Stimulated activated CD4-positive, alpha-beta T cell treated with anti-CD3 and anti-CD28 coated beads, TNF-alpha, amount 100 ng/mL, for 48 hours (primary cell): ENCODE measurements at places on chromosomes 16 and 17.

DNA sequence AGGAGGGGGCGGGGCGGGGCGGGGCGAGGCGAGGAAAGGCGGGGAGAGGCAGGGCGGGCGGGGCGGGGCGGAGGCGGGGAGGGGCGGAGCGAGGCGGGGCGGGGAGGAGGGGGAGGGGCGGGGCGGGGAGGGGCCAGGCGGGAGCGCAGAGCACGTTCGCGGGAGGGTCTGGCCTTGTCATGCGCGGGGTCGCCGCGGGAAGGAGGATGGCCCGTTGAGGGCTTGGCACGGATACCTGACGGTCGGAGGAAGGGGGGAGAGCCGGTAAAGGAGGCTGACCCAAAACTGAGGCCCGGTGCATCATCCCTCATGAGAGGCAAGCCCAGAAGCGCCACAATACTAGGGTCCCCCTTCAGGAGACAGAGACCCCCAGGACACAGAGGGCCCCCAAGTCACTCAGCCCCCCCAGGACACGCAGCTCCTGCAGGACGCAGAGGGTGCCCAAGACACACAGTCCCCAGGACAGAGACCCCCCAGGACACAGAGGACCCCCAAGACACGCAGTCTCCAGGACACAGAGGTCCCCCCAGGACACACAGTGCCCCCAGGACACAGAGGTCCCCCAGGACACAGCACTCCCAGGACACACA, 593 bp upstream of the WDR45B start:
- peak; percentile 8 for DNase-seq

DNA sequence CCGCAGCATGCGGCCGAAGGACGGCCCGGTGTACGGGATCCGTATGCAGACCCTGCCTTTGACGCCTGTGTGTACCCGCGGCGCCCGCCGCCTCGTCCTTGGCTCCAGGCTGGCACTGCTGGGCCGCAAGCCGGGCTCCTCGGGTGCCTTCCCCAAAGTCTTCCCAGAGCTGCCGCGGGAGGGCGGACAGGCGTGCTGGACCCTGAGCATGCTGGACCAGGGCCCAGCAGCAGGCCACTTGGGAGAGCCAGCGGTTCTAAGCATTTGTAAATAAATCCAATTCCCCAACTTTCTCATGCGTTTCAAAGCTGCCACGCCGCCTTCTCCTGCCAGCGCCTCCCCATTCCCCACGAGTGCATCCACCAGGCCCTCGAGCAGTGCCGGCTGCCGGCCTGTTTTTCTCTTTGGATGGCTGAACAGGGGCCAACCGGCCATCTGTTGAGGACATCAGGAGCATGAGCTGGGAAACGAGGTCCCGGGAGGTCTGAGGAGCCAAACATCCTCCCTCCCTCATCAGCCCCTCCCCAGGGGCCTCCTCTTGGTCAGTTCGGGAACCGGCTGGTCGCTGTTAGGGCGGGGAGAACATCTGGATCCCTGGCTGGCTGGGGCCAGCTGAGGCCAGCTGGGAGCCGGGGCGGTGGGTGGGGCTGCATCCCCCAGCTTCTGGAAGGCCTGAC, 20.5 kb upstream of the PABPN1L start:
- no peak for DNase-seq

DNA sequence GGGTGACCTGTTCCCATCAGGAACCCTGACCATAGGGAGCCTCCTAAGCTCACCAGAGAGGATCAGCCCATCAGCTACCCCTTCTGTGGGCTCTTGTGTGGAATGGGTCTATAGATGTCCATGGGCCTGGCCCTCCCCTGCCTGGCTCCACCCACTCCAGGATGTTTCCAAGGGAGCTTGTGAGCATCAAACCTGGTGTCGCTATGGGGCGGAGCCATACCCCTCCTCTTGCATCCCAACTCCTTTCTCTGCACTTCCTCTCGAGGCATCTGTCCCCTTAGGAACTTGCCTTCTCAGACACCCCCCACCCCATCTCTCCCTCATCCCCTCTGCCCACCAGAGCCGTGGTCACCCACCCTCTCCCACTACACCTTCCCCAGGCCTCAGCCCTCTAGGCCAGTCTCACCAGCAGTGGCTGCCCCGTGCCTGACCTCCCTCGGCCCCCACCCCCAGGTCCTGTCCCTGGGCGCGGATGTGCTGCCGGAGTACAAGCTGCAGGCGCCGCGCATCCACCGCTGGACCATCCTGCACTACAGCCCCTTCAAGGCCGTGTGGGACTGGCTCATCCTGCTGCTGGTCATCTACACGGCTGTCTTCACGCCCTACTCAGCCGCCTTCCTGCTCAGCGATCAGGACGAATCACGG, 10.4 kb downstream of the KCNH6 start:
- DNase-seq: no peak

- no peak for DNase-seq
Observed at GRCh38 chr17:47310186-47310733, 13.5 kb upstream of the EFCAB13 start.

DNA sequence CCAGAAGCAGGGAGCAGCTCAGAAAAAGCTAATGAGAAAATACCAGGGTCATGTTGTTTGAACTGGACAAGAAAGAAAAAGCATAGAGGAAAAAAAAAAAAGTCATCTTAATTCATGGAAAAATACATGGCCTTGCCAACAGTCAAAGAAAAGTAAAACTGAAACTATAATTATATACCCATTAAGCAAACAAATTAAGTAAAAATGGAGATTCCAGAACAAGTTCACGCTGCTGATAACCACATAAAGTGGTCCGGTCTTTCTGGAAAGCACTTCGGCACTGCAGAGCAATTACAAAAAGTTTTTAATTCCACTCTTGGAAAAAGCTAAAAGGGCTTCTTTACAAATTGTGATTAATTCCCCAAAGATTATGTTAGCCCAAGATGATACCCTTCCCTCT, 12.4 kb upstream of the P2RX5 start:
- no peak for DNase-seq

- no peak for DNase-seq
Observed at GRCh38 chr17:869086-869485, 86.9 kb downstream of the MRM3 start.

GRCh38 chr17:46758614-46759013, 59.9 kb downstream of the WNT3 start:
- no peak for DNase-seq

GRCh38 chr16:9159839-9160550, 68.6 kb downstream of the HAPSTR1 start:
- peak; percentile 25 for DNase-seq

DNA sequence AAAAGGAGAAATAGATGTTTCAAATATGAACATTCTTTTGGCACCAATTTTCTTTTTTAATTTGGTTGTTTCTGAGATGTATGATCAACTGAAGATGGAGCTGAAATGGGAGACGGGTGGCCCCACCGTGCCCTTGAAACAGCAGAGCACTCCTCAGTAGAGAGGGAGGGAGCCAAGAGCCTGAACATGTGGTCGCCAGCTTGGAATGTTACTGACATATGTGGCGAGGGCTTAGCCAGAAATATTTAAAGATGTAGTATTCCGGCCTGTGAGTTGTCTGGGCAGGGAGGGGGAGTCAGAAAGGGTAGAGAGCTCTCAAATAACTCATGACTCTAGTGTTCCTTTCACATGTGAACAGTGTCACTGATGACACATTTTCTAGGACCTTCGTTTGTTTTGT, 13.3 kb upstream of the MRC2 start:
- DNase-seq: no peak

GRCh38 chr16:10940501-10941079, 1.7 kb downstream of the DEXI start:
- no peak for DNase-seq

DNA sequence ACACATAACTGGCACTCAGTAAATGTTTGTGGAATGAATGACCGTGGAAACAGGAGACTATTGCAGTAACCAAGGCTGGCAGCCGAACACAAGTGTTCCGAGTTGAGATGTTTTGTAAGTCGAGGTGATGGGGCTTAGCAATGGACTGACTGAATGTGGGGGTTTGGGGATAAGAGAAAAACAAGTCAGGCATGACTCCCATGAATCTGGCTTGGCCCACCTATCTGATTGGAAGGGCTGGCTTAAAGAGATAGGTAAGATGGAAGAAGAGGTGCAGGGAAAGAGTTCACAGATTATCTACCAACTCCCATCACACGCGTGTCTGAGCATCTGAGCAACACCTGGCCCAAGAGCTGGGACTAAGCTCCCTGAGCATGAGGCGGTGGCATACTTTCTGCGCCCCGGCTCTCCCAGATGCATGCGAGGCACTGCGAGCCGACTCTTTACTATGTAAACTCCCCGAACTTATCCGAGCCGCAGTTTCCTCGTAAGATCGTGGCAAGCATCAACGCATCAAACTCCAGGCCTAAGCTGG, 539 bp downstream of the IFT20 start:
- no peak for DNase-seq

GRCh38 chr16:86078121-86078600, 179.2 kb downstream of the IRF8 start:
- no peak for DNase-seq

GRCh38 chr17:67297454-67297960, 52.5 kb upstream of the HELZ start:
- no peak for DNase-seq

DNA sequence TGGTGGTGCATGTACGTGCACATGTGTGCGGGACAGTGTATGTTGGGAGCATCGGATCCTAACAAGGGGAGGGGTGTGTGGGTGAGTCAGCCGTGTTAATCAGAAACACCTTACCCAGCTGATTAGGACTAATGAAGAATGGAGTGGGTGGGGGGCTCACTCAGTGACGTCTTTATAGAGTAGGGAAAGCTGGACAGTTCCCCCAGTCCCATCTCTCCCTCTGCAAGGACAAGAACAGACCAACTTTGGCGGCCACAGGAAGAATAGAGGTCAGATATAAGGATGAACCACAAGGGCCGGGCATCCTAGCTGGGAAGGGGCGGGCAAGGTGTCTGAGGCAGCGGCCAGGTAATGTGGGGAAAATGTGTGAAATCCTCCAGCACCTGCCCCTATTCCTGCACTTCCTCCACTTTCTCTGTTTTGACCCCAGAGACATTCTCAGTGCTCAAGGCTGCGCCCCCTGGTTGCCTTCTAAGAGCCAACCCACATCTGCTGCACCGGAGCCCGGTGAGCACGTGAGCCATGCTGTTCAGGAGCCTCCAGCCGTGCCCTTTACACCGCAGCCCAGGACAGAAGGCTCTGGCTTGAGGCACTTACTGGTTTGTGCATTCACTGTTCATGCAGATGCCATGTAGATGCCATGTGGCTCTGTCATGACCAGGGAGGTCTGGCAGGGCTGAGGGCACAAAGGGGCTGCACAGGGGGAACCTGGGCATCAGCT, 18.9 kb upstream of the TBX21 start:
- DNase-seq: no peak

DNA sequence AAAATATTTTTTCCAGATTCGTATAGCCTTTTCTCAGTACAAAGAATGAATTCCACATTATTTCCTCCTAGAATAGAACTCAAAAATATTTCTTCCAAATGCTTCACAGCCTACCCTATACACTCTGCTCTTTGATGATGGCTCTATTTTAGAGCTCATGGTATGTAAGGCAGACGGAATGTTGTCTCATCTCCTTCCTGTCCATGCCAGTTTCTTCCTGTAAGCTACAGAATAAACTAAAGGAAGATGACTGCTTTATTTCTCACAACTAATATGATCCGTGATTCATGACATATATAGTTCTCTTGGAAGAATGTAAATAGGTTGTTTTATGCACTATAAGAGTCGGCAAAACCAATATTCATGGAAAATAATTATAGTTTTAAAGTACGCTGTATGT, 723.1 kb downstream of the CDH11 start:
- DNase-seq: no peak

DNA sequence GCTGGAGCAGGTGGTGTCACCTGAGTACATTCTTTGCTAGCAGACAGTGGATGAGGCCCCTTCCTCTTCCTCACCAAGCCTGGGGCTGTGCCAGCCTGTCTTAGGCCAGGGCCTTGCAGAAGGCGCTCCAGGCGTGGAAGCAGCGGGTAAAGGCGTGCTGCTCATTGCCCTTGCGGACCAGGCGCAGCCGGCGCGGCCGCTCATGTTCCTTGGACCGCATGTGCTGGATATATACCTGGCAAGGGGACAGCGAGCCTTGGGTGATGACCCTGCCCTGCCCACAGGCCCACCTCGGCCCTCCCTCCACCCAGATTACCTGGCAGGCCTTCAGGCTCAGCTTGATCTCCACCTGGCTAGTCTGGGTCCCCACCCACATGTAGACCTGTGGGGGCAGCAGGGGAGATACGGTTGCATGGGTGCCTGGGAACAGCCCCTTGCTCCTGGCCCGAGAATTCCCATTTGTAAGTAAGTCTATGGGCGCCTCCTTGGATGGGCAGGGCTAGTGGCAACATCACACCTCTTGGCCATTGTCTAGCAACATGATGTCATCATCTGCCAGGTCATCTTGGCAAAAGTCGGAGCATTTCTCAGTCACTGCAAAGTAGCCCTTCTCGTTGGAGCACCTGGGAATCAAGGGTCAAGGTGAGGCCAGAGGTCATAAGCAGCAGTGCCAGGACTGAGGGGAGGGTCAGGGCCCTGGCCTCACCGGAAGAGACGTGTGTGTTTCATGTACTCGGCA, 13.3 kb downstream of the FLII start:
- no peak for DNase-seq

GRCh38 chr17:81615401-81615930, 21.4 kb downstream of the NPLOC4 start:
- no peak for DNase-seq

- no peak for DNase-seq
Observed at GRCh38 chr16:50280932-50281331, 14.6 kb downstream of the ADCY7 start.

GRCh38 chr17:61157246-61157886, 242.3 kb upstream of the TBX2 start:
- no peak for DNase-seq

GRCh38 chr17:17121162-17121561, 78.9 kb downstream of the MPRIP start:
- no peak for DNase-seq

- no peak for DNase-seq
Observed at GRCh38 chr16:23874613-23875294, 39.0 kb downstream of the PRKCB start.

DNA sequence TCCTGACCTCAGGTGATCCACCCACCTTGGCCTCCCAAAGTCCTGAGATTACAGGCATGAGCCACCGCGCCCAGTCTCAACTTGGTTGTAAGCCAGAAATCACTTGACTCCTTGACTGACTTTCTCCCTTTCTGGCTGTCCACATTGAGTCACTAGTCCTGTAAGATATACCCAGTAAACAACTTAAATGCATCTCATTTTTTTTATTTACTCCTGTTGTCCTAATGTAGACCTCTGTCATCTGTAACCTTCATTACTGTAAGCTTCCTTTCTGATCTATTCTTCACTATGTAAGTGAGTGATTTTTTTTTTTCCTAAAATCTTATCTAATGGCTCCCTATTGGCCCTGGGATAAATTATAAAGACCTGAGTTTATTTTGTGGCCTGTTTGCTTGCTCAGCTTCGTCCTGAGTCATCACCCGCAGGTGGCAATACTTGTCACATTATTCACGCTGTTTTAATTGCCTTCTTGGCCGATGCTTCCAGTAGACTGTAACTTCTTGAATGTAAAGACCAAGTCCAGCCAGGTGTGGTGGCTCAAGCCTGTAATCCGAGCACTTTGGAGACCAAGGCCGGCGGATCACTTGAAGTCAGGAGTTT, 41.0 kb downstream of the PAFAH1B1 start:
- no peak for DNase-seq

- DNase-seq: peak; percentile 28
Observed at GRCh38 chr16:67562918-67563707, 787 bp downstream of the CTCF start.

GRCh38 chr16:31861455-31861854, 12.2 kb upstream of the ZNF267 start:
- DNase-seq: no peak
